ENCODE measurements at places on chromosomes 7 and 10. TPM values are rescaled to one million over a fixed set of nuclear protein-coding genes. Genes with fewer than 3 reads are reported as not detected.

DNA sequence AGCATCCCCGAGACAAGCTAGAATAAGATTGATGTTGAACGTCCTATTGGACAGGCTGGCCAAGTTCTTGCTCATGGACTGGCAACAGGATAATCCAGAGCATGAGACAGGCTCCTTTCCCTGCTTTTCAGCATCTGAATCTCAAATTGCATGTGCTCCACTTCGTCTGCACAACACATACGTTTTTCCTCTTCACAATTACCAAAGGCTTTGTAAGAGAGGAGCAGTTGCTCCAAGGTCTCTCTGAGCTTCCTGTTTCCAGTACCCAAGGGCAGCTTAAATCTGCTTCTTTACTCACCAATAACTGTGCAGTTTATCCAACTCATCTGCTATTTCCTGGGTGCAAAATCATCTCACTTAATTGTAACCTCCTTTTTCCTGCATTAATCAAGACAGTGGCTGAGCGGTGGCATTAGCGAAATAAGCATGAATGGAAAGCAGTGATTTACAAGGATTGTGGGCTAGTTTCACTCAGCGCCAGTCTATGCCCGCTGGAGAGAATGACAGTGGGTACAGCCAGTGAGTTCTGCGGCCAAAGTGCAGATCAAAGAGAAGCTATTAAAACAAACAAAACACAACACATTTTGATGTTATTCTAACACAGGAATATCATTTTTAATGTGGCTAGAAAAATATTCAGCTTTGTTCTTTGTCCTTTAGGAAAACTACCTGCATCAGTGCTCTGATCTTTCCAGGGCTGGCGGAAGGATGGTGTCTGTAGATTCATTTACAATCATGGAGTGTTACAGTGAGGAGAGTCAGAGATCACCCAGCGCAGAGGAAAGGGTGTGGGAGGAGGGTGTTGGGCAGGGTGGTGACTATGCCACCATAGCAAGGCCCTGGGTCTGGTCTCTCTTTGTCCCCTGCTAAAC, 79.8 kb downstream of the CHN2 start:
- no peak for DNase-seq

GRCh38 chr7:84688671-84689070, 494.1 kb upstream of the SEMA3A start:
- DNase-seq = no peak

DNA sequence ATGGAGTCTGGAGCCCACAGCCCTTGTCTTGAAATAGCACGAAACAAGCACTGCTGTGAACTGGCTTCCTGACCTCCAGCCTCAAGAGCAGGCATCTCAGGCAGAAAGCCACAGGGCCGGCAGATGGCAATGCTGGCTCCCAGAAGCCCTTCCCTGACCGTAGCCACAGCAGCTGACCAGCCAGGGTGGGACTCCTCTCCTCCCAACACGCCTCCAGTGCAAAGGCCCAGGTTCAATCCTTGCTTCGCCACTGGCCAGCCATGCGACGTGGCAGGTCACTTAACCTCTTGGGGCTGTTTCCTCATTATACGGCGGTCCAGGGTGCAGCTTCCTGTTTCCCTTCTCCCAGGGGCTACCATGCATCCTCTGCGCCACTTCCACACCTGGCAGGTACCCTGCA, 12.8 kb downstream of the PRKAG2 start:
- DNase-seq = peak; percentile 33

DNA sequence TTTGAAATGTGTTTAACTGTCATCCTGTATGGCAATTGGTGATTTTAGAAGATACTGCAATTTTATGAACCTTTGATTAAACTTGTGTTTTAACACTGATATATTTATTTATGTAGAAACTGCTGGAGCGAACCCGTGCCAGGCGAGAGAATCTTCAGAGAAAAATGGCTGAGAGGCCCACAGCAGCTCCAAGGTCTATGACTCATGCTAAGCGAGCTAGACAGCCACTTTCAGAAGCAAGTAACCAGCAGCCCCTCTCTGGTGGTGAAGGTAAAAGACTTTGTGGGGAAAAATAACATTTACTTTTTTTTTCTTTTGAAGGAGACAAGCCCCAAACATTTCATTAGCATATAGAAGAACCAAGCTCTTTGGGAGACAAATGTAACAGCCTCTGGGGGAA, 6.5 kb downstream of the ANLN start:
- no peak for DNase-seq

DNA sequence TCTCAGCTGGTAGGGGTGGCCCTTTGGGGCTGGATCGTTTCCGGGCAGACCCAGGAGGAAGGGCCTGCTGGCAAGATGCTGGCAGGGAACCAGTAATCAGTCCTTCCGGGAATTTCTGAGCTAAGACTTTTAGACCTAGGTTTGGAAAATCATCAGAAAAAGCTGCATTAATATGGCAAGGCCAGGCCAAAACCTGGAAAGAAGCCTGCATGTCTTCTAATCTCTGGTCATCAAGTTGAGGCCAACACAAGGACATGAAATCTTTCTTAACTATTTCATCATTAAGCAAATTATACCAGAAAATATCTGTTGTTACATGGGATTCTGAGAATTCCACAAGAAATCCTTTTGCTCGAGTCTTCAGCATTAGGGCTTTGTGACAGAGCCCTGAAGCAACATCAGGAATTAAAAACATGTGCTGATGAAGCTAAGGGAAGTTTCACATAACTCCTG, 19.9 kb downstream of the CPA1 start:
- no peak for DNase-seq

DNA sequence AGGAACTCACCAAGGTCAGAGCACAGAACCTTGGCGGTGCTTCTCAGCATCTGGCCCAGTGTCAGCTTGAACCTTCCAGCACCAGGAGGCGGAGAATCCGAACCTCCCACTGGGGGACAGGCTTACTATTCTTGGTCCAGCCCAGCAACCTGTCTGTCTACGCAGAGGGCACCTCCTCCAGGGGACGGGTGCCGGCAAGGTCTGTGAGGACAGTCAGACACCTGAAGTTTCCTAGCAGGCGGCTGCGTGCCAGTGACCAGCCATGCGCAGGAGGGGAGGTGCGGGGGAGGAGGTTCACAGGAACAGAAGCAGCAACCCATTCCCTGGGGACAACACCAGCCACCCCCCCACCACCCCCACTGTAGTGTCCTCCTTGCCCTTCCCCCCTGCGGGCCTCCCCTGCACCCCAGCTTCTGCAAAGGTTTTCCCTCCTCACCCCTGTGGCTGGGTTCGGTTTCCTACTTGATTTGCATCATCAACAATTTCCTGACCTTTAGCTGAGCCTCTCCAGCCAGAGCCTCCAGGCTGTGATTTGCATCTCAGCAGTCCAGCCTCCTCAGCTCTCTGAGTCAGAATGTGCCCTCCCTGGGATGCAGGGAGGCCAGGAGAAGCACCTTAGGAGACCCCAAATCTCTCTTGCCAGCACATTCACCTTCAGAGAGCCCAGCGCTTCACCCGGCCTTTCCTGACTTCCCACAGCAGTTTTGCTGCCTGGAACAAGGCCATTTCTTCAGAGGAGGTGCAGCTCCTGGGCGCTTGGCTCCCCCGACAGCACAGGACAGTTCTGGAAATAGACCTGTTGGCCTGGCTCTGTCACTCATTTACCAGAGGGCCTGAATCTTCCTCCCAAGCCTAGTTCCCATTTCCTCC, 107.5 kb upstream of the NPS start:
- DNase-seq = no peak

The AKR1C4 gene
- not detected for total RNA-seq

- no peak for DNase-seq
Observed at GRCh38 chr10:87541114-87541513, 36.4 kb downstream of the MINPP1 start.

DNA sequence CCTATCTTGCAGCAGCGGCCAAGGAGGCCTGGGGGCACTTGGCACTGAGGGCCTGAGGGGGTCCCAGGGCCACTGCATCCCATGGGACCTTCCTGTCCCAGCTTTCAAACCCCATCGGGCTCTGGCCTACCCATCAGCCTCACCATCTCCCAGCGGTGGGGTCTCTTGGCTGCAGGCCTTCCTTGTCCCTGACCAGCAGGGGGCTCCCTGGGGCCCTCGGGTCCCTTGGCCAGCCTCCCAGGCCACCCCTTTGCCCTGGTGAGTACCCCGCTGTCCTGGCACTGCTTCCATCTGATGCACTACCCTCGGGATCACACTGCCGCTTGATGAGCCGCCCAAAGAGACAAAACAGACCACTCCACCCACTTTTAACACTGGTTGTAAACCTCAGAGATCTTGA, 43.5 kb downstream of the YKT6 start:
- no peak for DNase-seq

DNA sequence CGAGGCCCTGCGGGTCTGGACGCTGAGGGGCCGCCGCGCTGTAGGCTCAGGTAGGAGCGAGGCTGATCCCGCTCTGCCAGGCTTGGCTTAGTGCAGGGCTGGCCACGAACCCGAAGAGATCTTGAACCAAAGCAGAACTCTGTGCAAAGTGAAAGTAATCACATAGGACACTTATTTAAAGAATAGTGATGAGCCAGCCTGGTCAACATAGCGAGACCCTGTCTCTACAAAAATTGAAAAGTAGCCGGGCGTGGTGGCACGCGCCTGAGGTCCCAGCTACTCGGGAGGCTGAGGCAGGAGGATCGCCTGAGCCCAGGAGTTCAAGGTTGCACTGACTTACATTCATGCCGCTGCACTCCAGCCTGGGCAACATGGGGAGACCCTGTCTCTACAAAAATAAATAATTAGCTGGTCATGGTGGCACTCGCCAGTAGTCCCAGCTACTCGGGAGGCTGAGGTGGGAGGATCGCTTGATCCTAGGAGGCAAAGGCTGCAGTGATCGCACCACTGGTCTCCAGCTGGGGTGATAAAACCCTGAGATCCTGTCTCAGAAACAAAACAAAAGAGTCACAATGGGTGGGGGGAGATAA, 541 bp downstream of the ZSCAN25 start:
- DNase-seq = no peak

The C10orf67 gene
- not detected for total RNA-seq

The CALHM3 gene
- not detected for total RNA-seq

DNA sequence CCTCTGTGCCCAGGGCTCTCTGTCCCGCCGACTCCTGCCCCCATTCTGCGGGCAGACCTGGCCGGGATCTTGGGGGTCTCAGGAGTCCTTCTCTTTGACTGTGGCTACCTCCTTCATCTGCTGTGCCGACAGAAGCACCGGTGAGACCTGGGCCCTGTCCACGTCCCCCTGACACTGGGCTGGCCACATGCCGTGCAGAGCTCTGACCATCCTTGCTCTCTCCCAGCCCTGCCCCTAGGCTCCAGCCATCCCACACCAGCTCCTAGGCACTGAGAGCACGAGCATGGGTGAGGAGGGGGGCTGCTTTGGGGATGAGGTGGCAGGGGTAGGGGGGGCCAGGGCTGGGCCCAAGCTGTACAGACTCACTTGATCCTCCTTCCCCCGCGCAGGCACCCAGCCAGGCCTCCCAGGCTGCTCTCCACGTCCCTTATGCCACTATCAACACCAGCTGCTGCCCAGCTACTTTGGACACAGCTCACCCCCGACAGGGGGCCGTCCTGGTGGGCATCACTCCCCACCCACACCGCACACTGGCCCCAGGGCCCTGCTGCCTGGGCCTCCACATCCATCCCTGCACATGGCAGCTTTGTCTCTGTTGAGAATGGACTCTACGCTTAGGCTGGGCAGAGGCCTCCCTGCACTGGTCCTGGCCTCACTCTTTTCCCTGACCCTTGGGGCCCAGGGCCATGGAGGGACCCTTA, 4.8 kb upstream of the PILRB start:
- no peak for DNase-seq

GRCh38 chr10:44911081-44911540, at the start of gene TMEM72:
Gene TMEM72 (plus strand): TSS chr10:44911337. CDS start chr10:44911513, 176 bp downstream.
- no peak for DNase-seq

DNA sequence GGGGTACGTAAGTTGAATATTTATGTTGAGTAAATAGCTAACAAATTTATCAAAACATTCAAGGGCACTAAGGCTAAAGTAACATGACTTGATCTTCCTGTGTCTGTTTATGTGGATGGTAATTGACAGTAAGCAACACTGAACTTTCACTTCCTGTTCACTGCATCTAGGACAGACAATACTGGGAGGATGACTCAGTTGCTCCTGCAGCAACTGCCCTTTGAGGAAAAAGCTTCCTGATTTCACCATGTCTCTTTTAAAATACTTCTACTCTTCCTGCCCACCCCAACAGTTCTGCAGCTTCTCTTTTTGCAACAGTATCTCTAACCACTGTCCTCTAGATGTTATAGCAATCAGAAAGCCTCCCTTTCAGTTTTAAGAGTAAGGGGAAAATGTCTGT, 76.6 kb upstream of the HGF start:
- DNase-seq = peak; percentile 41

GRCh38 chr7:122597277-122597676, 101.6 kb downstream of the RNF133 start:
- no peak for DNase-seq
